Stimulated activated CD4-positive, alpha-beta T cell treated with anti-CD3 and anti-CD28 coated beads, TNF-alpha, amount 100 ng/mL, for 48 hours (primary cell): ENCODE measurements at places on chromosomes 4 and X.

- no peak for DNase-seq
Observed at GRCh38 chr4:20248155-20248558, 3.5 kb upstream of the SLIT2 start.

GRCh38 chr4:26619784-26620183 lies 35.9 kb downstream of the TBC1D19 start:
- no peak for DNase-seq

- no peak for DNase-seq
Observed at GRCh38 chr4:59484944-59485343, 1715.2 kb upstream of the ADGRL3 start.

GRCh38 chr4:121679267-121679666 lies 17.5 kb downstream of the ANXA5 start:
- no peak for DNase-seq

- DNase-seq: no peak
Observed at GRCh38 chr4:179831274-179831673, 2389.0 kb upstream of the AGA start.
